ENCODE measurements at places on chromosomes 2 and 18.

DNA sequence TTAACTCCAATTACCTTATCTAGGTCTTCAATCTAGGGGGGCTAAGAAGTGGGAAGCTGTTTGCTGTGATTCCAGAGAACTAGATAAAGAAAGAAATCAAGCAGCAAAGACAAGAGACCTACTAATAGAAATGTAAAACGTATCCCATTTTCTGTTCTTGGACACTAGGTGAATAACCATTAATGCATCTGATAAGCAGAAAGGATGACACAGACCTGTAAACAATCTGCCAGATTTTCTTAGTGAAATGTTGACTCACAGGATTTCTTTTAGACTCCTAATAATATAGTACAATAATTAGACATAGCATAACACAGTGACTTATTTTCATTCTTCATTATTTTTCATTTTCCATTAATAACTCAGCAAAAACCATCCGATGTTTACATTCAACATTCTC lies 1.3 kb downstream of the WDR35 start:
- DNase-seq, result no peak

- no peak for DNase-seq
Observed at GRCh38 chr18:24570716-24571115, 110.3 kb downstream of the HRH4 start.

DNA sequence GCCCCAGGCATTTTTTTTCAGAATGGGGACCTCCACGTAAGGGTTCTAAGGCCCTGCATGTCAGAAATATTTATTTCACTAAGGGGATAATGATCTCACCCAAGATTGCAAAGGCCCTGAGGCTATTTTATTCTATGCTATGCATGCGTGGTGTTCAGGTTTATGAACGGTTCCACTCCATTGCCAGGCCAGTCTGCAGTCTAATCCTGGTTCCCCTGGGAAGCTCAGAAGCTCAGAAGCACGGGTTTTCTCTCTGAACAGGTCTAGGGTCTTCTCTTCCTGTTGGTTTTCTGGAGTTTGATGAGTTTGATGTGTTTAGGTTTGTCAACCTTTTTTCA lies 256.4 kb upstream of the PXDN start:
- DNase-seq, result no peak

DNA sequence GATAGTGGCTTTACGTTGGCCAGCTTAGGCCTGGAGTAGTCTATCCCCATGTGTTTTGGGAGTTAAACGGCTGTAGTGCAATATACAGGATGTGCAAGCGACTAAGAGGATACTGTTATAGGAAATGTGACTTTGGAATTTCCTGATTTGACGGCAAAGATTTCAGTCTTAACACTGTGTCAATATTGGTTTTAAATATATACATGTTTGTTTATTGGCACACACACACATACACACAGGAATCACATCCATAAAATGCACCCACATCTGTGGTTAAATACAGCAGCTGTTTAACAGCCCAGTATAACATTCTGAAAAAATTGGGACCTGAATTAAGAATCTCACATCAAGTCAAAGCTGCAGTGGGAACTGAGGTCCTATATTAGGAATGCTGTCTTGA lies 347.1 kb downstream of the TXNL1 start:
- DNase-seq, result no peak

DNA sequence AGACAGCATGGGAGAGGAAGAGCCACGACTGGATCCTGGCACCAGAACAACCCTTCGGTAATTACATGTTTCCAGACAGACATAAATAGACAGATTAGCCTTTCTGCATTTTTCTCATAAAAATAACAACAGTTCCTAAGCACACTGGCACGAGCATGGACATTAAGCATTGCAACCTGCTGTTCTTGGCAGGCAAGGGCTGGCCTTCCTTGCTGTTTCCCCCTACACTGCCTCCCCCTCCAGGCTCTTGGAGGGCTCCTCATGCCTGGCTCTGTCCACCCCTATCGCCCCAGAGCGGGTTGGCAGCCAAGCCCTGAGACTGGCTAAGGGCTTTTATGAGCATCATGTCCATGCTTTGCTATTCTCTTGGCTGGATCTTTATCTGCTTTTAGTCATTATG lies 89.6 kb downstream of the TTC32 start:
- no peak for DNase-seq

Data from activated CD4-positive, alpha-beta T cell treated with anti-CD3 and anti-CD28 coated beads, Interleukin-2, Interleukin-4, amounts not matched to agents 100 ng/mL and 50 ng/mL, durations not matched to agents 16 hours and 8 hours (primary cell).